ENCODE measurements at places on chromosomes 5 and 9. TPM values are rescaled to one million over a fixed set of nuclear protein-coding genes. Genes with fewer than 3 reads are reported as not detected.

- no peak for DNase-seq
These were observed 176.3 kb upstream of the PTGER4 start for GRCh38 chr5:40503439-40503838.

DNA sequence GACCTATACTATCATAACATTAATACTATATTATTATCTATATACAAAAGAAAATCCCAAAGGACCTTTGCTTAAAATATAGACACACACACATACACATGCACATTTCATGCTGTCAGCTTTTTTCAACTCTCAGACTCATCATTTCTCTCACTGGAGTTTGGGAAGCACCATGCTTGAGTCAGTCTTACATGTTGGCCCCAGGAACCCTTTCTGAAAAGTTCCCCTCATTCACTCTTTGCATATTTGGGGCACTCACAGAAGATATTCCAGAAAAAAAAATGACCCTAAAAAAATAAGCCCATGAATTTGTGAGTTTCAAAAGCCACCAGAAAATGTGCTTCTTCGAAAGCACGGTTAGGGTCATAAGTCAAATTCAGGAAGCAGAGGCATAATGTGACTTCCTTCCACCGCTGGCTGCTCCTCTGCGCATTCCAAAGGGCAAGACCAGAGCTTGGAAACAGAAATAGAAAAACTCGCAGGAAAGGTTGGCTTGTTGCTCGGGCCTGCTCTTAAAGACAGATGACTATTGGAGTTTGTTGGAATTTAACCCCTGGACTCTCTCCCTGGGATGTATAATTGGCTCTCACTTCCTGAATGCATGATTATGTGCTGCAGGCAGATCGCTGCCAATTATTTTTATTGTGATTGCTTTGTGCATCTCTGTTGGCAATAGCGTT is 129.7 kb upstream of the IQGAP2 start:
- no peak for DNase-seq

GRCh38 chr9:84229191-84229590 is 111.4 kb downstream of the SLC28A3 start:
- DNase-seq = no peak

DNA sequence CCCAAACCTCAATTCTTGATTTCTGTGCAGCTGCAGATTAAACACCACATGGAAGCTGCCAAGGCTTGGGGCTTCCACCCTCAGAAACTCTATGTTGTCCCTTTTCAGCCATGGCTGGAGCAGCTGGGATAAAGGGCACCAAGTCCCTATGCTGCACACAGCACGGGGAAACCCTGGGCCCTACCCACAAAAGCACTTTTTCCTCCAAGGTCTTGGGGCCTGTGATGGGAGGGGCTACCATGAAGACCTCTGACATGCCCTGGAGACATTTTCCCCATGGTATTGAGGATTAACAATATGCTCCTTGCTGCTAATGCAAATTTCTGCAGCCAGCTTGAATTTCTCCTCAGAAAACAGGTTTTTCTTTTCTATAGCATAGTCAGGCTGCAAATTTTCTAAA is 41.8 kb upstream of the CDH9 start:
- no peak for DNase-seq

DNA sequence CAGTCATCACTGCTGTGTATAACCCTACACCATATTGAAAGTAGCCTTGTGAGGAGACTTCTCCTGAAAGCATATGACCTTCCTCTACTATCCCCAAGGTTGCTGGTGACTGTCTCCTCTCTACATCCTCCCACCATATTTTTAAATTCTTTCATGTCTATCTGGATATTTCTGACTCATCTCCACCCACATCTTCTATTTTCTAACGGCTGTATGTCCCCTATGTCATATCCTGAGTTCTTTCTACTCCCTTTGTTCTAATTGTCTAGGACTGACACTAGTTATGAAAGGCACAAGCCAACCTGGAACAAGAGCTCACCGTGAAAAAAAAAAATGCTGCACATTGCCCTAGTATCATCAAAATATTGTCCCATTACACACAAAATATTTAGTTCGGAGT is 218.3 kb upstream of the ZNF462 start:
- DNase-seq = no peak

GRCh38 chr5:174086751-174087150 is 41.2 kb downstream of the NSG2 start:
- no peak for DNase-seq

GRCh38 chr5:88396000-88396535 is 127.4 kb upstream of the TMEM161B start:
- DNase-seq = no peak

DNA sequence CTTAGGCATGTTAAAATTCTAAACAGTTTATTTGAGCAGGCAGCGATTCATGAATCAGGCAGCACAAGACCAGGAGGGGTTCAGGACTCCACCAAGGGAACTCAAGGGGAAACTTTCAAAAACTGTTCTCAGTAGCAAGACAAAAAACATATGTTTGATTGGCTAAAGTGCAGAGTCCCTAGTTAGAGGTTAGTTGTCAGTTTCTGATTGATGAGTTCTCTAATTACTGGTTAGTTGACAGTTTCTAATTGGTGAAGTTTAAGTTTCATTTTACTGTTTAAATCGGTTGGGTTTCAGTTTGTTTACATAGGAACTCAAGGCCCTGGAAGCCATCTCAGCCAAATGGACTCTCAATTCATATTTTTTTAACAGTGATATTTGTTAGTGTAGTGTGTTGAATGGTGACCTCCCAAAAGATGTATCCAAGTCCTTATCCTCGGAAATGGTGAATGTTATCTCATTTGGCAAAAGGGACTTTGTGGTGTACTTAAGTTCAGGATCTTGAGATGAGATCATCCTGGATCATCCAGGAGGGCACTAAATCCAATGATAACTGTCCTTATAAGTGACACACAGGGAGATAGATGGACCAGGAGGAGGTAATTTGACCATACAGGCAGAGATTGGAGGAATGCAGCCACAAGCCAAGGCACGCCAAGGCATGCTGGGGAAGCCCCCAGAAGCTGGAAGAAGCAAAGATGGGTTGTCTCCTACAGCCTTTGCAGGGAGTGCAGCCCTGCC is 219.2 kb upstream of the RAI14 start:
- no peak for DNase-seq

- no peak for DNase-seq
These were observed 51.7 kb downstream of the EPB41L4A start for GRCh38 chr5:112367400-112367799.

DNA sequence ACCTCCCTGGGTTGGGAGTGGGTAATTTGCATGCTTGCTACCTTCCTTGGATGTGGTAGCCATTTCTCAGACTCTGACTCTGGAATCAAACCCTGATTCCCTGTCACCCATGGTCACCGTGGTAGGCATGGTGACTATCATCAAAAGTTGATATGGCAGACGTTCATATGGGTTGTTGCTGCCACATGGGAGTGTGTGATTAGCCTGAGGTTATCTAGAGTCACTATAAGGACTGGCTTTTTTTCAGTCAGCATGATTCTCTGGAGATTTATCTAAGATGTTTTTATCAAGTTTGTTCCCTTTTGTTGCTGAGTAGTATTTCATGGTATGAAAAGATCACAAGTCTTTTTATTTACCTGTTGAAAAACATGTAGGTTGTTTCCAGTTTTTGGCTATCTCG is 7.0 kb downstream of the RCL1 start:
- no peak for DNase-seq

DNA sequence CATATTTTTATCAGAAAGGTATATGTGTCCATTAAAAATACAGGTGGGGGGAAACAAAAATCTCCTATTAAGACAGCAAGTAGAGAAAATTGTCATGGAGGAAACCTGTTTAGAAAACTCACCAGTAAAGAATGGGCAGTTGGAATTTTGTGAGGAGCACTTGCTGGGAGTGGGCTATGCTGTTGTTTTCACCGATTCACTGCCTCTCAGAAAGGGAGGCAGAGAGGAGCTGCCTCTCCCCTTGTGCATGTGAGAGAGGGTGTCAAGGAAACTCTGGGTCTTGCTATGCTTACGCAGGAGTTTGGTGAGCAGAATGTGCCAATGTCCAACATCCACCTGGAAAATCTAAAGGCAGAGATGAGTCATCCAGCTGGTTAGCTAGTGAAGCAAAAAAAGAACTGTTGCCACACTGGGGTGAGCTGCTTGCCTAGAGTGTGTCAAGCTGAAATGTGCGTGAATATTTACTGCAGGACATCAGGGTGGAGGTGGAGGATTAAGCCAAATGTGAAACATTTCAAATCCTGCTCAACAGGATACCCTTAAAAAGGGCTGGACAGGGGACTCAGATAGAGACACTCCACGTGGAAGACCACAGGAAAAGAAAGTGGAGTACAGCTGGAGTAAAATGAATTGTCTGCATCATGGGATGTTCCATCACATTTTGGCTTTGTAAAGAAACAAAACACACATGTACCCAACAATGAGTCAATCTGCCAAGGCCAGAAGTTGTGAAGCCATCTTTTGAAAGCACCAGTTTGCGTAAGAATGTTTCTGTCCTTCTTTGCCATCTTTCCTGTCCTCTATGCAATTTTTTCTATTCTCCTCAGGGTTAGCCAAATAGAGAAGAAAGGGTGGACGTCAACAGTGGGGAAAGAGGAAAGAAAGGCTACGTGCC is 449.7 kb upstream of the MPDZ start:
- DNase-seq = no peak

GRCh38 chr9:18675332-18675731 is 201.4 kb downstream of the ADAMTSL1 start:
- no peak for DNase-seq

- no peak for DNase-seq
These were observed 44.8 kb downstream of the PARP8 start for GRCh38 chr5:50711280-50711679.

GRCh38 chr9:125492719-125493118 is 214.3 kb downstream of the MAPKAP1 start:
- DNase-seq = no peak

GRCh38 chr9:106468431-106468830 is 394.5 kb upstream of the ZNF462 start:
- no peak for DNase-seq

DNA sequence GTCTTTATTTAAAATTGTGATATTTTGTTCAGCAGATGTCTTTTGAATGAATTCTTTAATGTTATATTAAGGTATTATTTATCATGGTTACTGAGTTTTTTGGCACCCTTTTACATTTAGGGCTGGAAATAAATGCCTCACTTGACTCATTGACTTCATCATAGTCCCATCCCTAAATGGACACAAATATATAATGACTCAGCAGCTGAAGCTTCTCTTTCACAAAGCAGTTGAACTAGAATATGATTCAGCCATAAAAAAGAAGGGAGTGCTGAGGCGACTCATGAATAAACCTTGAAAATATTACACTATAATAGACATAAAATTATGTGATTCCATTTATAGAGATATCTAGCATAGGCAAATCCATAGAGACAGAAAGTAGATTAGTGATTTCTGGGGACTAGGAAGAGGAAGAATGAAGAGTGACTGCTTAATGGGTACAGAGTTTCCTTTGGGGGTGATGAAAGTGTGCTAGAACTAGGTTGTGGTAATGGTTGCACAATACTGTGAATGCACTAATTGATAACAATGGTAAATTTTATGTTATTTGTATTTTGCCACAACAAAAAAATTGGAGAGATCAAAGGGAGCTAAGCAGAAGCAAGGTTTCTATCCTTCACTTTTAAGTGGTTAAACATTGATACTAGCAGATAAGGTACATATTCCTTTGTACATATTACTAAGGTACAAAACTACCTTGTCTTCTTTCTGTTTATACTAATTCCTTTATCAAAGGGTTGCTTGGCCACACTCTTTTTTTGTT is 449.6 kb downstream of the NTRK2 start:
- no peak for DNase-seq

GRCh38 chr5:61667525-61668218 is 335.6 kb downstream of the ZSWIM6 start:
- DNase-seq = no peak

- no peak for DNase-seq
These were observed 86.1 kb upstream of the NFIB start for GRCh38 chr9:14399756-14400657.

DNA sequence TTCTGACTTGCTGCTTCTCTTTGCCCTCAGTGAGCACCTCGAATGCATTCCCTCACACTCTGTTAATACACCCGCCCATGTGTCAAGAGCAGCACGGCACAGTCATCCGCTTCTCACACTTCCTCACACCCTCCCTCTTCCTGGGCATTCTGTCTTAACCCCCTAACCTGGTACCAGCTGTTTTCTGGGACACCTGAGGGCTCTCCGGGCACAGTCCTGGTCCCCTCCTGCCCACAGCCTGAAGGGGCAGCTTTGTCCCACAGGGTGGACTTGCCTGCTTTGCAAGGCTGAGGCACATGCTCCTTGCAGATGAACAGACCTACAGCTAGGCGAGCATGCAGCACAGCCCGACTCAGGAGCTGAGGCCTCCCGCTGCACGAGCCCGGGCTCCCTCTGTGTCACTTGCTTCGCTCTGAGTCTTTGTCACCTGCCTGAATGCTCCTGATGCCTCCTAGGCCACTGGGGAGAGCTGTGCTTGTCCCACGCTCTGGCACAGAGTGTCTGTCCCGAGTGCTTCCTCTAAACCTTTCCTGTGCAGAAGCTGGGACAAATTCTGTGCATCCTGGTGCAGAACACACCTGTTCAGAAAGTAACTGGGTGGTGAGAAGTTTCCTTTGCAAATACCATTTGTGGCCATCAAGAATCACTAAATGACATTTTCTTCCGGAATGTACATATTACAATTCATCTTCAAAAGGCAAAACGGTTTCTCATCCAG is 47.8 kb downstream of the AHRR start:
- DNase-seq = peak; percentile 58

Gene ELOVL7
- total RNA-seq = 0.97 TPM

Gene SPATA31C1
- not detected for total RNA-seq

Gene ARL14EPL
- not detected for total RNA-seq

Gene PHF24
- 0.57 TPM for total RNA-seq

Gene RANBP3L
- total RNA-seq = 0.51 TPM

Measured in cardiac septum (tissue), 1 donor.